HFFc6 (cell line): ENCODE measurements at places on chromosomes 6 and 20. TPM values are rescaled to one million over a fixed set of nuclear protein-coding genes. Genes with fewer than 3 reads are reported as not detected.

Gene SLC17A9
- 40.9 to 44.1 TPM (median 42.2 TPM) in 3 replicates for total RNA-seq

Gene BPIFB4
- total RNA-seq, result not detected in 2 replicates

Gene TRIM39
- total RNA-seq, result 9.3 to 10.1 TPM (median 9.6 TPM) in 3 replicates

Gene TRIM38
- total RNA-seq, result 5.4 to 6.8 TPM (median 5.5 TPM) in 3 replicates

Gene TRIM40
- total RNA-seq, result not detected in 3 replicates

Gene HRH3
- not detected in 2 replicates for total RNA-seq

Gene PLA2G7
- total RNA-seq, result not detected in 3 replicates

Gene HLA-DQA1
- not detected in 3 replicates for total RNA-seq

Gene HMGCLL1
- total RNA-seq, result not detected in 2 replicates

Gene HSPA1L
- total RNA-seq, result 1.4 to 1.9 TPM (median 1.7 TPM) in 3 replicates

- no peak for DNase-seq
Measured at GRCh38 chr6:46443623-46444022, 47.6 kb downstream of the RCAN2 start.

- no peak for DNase-seq
Measured at GRCh38 chr20:57998276-57998675, 230.2 kb downstream of the ANKRD60 start.

DNA sequence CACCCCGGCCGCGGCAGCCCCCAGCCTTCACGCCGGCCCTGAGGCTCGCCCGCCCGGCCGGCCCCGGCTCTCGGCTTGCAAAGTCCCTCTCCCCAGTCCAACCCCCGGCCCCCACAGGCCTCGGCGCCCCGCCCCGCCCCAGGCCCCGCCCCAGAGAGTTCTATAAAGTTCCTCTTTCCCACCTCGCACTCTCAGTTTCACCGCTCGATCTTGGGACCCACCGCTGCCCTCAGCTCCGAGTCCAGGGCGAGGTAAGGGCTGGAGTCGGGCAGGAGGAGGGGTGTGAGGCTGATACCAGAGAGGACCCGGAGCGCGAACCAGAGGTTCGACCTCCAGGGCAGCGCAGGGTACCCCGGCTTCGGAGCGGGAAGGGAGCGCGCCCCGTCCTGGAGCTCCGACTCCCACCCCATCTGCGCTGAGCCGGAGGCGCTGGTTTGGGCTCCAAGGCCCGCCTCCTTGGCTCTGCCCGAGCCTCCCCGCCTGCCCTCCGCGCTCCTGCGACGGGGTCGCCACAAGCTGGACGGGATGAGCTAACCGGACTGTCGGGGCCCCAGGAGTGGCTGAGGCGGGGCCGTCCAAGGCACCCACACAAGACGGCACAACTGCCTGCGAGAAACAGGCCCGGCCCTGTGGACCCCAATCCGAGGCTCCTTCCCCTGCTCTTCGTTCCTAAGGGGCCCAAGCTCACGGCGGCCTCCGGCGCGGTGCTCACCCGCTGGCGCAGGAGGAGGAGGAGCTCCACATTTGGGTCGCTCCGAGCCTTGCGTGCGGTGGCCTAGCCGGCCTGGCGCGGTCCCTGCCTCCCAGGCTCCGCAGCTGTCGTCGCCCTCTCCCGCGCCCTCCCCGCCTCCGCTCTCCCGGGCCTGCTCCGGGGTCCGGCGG is at the start of gene IRF4:
IRF4 (plus strand) TSS at position 194 of the 882 bp plus-strand sequence. CDS start 1,401 bp downstream, outside the sequence.
- DNase-seq, result no peak

GRCh38 chr6:145714731-145715130 is 20.6 kb downstream of the EPM2A start:
- no peak for DNase-seq

DNA sequence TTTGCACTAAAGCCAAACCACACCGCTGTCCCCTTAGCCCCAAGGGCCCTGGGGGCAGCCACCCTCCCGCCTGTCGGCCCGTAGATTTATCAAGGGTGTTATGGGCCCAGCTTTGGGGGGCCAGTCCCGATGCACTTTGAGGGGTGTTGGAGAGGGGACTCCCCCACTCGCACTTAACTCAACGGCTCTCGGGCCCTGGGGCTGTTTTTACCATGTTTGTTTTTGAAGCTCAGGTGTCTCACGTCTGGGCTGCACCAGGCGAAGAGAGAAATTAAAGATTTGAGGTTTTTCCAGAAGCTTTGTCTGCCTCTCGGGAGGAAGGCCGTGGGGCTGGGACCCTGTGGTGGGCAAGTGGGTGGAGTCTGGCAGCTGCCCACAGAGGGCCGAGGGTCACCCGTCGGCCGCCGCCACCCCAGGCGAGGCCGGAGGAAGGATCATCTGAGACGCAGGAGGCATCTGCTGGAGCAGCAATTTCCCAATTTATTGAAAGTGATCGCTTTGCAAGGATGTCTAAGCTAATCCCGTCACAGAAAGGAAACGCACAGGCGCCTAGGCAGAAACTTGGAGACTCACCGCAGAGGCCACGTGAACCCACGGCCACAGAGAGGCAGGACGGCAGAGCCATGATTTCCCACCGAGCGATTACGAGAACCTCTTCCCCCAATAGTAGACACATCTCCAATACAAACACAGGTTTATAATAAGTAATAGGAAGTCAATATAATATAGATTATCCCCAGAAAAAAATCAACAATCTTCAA is 3.8 kb downstream of the SLC2A4RG start:
- DNase-seq, result no peak

DNA sequence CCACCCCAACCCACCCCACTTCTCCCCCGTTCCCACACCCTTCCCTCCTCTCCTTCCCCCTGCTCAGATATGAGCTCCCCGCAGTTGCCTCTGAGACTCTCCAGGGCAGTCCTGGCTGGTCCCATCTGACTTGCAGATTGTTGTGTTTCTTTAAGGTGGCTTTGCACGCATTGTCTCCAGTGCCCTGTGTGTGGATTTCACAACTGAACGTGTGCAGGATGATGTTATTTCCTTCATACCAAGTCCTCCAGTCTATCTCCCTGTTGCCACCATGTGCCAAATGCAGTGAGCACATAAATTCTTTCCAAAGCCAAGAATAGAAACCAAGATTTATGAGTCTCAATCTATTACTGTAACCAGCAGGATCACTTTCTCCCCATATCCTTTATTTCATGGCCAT is 79.1 kb downstream of the TMEM242 start:
- peak; percentile 75 for DNase-seq

GRCh38 chr20:59932616-59933295 is 681 bp downstream of the SYCP2 start:
- DNase-seq, result no peak

DNA sequence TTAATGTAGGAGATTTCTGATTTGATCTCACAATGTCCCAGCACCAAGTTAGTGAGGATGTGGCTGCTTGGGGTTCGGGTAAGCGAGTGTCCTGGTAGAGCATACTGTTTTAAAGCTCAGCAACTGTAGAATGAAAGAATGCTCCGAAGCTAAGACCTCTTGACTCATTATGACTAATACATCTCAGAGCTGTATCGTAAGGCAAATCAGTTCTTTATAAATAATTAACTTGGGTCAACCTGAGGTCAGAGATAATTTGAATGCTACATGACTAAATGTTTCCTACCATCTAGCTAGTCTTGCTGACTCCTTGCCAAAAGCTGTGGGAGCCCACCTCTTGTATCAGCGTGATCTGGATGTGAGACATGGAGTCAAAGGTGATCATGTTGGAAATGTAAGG is 128.8 kb upstream of the PDE7B start:
- DNase-seq, result peak; percentile 95

- DNase-seq, result no peak
Measured at GRCh38 chr6:76416821-76417605, 344.6 kb upstream of the IMPG1 start.

GRCh38 chr6:71476872-71477271 is 188.3 kb downstream of the OGFRL1 start:
- no peak for DNase-seq

GRCh38 chr6:16670617-16671051 is 90.6 kb downstream of the ATXN1 start:
- DNase-seq, result no peak

- DNase-seq, result no peak
Measured at GRCh38 chr6:301526-301925, 9.2 kb downstream of the DUSP22 start.

DNA sequence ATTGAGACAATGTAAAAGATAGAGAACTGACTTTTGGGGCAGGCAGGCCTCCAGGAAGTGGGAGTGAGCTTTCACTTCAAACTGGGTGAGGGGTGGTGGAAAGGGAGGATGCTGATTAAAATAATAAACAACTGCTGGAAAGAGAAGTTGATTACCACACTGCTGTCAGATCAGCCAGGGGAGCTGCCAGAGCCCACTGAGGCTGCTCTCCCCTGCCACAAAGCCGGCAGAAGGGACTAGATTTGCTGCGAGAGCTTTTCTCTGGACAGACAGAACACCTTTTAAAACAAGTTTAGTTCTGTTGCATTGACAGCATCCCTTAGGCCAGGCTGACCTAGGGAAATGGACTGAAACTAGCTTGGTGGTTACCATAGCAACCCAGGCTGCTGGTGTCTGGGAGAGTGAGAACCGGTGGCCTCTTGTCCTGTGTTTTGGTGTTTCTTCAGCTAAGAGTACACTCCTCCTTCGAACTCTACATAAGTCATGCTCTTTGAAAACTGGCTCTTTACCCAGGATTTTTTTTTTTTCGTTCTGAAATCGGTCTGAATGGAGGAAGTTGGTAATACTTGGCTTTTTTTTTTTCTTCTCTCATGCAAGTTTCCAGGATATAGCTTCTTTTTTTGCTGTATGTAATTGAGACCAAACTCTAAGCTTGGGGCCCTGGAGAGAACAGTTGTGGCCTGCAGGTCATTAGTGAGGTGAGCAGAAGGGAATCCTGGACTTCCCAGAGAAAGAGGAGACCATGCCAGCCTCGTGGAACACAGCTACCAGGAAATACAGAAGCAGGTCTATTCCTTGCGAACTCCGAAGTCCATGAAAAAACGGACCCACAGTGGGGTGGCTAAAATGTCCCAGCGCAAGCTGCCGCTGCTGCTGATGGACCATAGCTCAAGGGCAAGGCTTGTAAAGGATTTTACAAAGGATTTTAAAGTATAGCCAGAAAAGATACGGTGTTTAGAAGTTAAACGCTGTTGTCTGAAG is 374.4 kb downstream of the UTRN start:
- DNase-seq, result no peak

DNA sequence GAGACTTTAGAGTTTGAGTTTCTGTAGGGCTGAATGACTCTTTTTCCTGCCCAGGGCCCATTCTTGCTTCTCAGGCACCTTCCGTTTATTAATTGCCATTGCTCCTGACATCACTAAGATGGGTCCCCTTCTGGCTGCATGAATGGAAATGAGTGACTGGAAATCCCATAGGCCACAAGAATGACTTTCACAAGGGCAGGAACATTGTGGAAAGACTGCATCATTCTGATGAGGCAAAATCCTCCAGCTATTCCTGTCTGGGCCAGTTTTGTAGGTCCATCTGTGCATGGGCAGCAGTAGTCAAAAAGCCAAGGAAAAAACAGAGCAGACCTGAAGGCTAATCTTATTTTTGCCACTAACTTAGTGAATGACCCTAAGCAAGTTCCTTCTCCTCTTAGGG is 19.3 kb downstream of the TMEM74B start:
- no peak for DNase-seq
